ENCODE measurements at places on chromosomes 16 and 17.

DNA sequence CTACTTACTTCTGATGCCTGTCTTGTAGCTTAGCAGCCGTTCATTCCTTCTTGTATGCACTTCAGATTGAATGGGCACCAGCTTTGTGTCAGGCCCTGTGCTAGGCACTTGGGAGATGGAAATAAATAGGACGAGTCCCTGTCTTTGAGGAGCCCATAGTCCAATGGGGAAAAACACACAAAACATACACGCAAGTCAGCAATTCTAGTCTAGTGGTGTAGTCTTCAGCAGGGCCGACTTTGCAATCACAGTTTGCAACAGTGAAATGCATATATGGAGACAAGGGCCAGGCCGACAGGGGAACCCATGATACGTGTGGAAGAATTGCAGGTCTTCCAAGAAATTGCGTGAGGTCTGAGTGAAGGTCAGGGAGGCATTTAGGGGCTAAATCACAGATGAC lies 262.6 kb downstream of the MAF start:
- DNase-seq, result no peak

DNA sequence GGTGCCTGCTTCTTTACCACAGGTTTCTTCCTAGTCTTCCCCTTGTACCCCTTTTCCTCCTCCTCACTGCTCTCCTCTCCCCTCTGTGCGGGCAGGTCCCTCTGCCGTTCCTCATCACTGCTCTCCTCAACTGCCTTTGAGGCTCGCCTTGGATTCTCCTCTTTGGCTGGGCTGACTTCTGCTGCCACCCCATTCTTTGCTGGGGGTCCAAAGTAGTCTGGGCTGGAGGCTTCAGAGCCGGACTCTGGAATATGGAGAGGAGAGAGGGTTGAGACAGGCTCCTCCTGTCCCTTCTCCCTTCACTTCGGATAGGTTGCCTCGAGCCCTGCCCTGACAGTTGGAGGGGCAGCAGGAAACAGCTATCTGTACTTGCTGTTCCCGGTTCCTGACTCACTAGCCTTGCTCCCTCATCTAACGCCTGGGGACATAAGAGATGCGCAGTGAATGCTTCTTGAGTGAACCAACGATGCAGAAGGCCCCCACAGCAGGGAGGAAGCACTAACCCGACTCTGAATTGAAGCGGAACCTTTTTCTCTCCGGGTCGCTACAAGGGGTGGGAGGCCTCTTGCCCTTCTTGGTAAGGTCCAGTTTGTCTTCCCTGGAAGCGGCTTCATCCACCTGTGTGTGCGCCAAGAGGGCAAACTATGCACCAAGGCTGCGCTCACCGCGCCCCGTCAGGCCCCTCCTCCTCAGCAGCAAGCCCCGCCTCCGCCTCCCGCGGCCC lies 655 bp downstream of the HIRIP3 start:
- DNase-seq, result no peak

- no peak for DNase-seq
Measured at GRCh38 chr16:2468233-2468724, 2.8 kb upstream of the NTN3 start.

DNA sequence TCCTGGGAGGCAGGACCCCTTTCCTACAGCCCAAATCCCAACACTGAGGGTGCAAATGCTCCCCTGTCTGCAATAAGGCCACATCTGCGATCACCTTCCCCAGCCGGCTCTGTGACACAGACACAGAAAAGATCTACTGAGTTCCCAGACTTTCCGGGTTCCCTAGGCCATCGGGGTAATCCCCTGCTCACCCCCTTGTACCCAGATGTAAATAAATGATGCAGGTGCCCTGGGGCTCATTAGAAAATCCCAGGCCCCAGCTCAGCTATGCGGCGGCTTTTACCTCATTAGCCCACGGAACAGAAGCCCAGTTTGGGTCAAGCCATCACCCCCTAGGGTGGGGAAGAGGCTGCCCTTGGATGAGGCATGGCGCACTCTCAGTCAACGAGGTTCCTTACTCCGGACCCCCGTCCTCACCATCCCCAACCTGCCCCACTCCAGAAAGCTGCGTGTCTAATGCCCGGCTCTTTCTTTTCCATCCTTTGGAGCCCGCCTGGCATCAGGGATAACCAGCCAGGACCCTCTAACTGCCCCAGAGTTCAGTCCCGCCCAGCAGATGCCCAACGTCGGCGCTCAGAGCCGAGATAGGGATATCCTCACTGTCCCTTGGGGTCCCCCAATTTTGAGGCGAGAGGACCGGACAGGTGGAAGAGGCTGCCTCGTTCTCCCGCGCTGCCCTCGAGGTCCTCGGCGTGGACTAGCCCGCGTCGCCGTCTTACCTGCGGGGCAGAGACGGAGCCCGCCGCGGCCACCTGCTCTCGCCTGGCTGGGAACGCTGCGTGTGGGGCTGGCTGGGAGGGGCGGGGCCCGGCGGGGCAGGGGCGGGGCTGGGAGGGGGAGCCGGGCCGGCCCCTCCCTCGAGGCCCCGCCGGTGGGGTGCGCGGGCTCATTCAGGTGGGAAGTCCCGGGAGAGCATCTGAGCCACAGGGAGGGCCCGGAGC lies at the start of gene ZNF385C:
Gene ZNF385C, minus strand, starts transcription at position 783 of the 941 bp plus-strand sequence. CDS start 35,417 bp downstream, outside the sequence.
- DNase-seq, result no peak

GRCh38 chr16:12300490-12300889 lies 324.0 kb downstream of the SNX29 start:
- no peak for DNase-seq

DNA sequence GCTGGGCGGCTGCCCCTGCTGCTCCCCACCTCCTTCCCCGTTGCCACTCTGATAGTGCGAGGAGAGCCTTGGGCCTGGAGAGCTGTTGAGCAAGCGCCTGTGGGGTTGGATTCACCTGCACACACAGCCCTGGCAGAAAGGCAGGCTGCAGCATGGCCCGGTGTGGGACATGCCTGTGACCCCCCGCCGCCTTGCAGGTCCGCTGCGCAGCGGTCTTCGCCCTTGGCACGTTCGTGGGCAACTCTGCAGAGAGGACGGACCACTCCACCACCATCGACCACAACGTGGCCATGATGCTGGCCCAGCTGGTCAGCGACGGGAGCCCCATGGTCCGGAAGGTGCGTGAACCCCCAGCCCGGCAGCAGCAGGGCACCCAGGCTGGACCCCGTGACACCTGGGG lies 106.8 kb upstream of the CHMP6 start:
- no peak for DNase-seq

DNA sequence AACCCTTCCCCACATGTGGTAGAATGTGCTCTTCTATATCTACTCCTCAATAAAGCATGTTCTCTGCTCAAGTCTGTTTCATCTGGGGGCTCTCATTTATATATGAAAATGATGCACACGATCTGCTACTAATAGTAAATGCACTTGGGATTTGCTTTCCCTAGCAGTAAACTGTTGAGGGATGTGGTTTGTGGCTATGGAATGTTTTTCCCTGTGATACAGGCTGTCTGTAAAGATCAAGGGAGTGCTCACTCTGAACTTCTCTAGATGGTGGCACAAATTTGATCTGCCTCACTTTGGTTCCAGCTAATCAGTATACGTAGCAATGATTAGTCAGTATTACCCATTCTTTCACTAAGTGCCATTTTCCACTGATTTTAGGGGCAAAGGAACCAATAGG lies 18.8 kb downstream of the TAC4 start:
- DNase-seq, result no peak

DNA sequence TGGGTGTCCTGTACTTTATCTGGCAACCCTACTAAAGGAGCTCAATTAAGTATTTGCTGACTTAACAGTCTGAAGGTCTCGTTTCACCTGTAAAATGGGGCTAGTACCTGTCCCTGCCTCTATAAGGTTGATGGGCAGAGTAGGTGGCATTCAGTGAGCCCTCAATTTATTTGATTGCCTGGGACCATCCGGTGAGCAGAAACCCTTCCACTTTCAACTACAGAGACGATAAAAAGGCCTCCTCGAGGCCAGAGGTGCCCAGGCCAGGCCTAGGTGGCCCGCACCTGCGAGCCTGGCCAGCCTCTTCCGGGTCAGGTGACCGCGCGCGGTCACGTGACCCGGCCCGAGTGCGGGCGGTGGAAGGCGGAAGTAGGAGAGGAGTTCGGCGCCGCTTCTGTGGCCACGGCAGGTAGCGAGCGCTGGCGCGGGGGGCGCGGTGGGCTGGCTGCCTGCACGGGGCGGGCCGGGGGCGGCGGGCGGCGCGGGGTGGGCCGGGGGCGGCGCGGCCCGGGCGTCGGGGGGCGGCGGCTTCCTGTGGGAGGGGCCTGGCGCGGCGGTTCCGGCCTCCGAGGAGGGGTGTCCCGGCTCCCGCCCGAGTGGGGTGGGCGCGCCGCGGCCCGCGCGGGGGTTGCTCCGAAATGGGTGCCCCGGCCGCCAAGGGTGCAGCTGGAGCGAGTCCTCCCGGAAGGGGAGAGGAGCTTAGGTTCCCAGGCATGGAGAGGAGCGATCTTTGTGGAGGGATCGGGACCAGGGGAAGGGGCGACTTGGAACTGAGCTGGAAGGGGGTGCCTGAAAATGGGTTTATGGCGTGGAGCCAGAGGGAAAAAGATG lies at the start of gene WWP2:
Gene WWP2, plus strand, starts transcription at position 350 of the 831 bp plus-strand sequence. CDS start 24,679 bp downstream, outside the sequence.
- peak; percentile 15 for DNase-seq

GRCh38 chr17:75922963-75923874 lies 17.6 kb downstream of the FBF1 start:
- no peak for DNase-seq

GRCh38 chr16:85446951-85447692 lies 166.0 kb upstream of the GSE1 start:
- DNase-seq, result no peak

- DNase-seq, result no peak
Measured at GRCh38 chr17:40355123-40355803, 9.3 kb downstream of the GJD3 start.

GRCh38 chr17:57595426-57595825 lies 149.7 kb downstream of the CCDC182 start:
- no peak for DNase-seq

GRCh38 chr17:57899822-57900221 lies 50.0 kb upstream of the MRPS23 start:
- no peak for DNase-seq

GRCh38 chr16:74034862-74035261 lies 261.8 kb upstream of the PSMD7 start:
- DNase-seq, result no peak

GRCh38 chr16:86200722-86201121 lies 301.8 kb downstream of the IRF8 start:
- DNase-seq, result no peak

- no peak for DNase-seq
Measured at GRCh38 chr17:17751489-17752088, 70.3 kb downstream of the RAI1 start.

- no peak for DNase-seq
Measured at GRCh38 chr17:50189550-50190292, 11.7 kb downstream of the COL1A1 start.

DNA sequence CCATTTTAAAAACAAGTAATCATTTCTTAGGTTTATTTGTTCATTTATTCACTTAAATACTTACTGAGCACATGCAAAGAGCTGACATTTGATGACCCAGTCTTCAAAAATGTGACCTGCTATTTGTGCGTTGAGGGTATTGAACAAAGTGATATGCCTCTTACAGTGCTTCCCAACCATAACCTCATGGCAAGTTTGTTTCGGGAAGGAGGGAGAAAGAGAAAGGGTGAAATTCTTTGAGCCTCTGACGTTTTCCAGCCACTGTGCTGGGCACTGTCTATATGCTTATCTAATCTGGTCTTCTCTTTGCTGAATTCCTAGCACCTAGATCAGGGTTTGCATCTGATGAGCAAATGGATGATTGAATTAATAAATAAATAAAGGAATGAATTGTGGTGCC lies 479.1 kb downstream of the HAPSTR1 start:
- no peak for DNase-seq

DNA sequence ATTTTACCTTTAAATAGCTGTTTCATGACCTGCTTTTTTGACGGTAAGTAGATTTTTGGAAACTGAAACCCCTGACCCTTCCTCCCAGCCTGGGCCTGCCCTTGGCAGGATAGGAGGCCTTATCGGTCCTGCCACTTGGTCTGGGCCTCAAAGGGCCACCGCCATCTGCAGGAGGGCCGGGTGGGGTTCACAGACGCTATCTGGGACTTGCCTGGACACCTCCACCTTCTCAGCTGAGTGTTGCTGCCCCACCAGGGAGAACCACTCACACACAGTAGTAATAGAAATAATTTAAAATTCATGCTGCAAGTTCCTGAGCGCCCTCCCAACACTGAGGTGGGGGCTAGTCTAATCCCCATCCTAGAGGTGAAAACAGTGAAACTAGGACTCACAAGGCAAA lies 4.6 kb upstream of the NPRL3 start:
- DNase-seq, result no peak

DNA sequence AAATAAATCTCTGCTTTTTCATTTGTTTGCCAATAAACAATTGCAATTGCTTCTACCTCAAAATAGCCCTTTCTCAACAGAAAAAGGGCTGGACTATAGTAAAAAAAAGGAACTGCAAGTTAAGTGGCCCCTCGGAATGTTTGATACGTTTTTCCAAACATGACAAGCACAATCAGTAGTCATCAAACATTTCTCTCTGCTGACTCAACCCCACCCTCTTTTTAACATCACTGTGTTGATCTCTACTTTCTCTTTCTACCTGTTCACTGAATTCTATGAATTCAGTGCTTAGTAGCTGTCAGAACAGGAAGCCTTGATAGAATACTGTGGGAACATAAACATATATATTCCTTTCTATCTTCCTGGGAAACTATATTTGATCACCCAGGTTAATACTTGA lies 116.5 kb upstream of the AXIN2 start:
- no peak for DNase-seq

- DNase-seq, result no peak
Measured at GRCh38 chr17:49403514-49404289, 11.0 kb downstream of the PHB1 start.

GRCh38 chr17:68185820-68186219 lies 62.0 kb upstream of the AMZ2 start:
- no peak for DNase-seq

- no peak for DNase-seq
Measured at GRCh38 chr16:1081734-1082265, 9.3 kb downstream of the SSTR5 start.

- no peak for DNase-seq
Measured at GRCh38 chr17:27282054-27282551, 11.8 kb upstream of the WSB1 start.

- DNase-seq, result no peak
Measured at GRCh38 chr16:3029491-3030221, 5.8 kb downstream of the THOC6 start.

DNA sequence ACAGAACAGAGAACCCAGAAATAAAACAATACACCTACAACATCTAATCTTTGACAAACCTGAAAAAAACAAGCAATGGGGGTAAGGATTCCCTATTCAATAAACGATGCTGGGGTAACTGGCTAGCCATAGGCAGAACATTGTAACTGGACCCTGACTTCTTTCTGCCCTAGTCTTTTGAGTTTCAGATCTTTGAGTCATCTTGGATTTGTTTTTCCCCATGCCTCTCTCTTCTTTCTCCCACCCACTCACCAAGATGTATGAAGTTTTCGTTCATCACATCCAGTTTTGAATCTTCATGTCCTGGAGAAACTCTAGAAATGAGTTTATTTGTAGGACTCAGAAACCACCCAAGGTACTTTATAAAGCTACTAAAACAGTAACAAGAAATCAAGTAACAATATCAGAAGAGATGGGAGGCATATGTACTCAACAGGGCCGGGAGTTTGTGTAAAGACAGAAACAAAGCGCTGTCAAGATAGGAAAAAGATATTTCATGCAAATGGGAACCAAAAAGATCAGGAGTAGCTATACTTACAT lies 39.0 kb downstream of the HSD17B2 start:
- DNase-seq, result no peak

GRCh38 chr16:89022051-89022836 lies 45.2 kb upstream of the CBFA2T3 start:
- DNase-seq, result no peak

GRCh38 chr17:30312226-30312625 lies 20.5 kb upstream of the BLMH start:
- no peak for DNase-seq
